ENCODE measurements at places on chromosomes 2 and 18.

- DNase-seq, result no peak
These were observed 18.1 kb upstream of the FZD5 start for GRCh38 chr2:207787800-207788199.

DNA sequence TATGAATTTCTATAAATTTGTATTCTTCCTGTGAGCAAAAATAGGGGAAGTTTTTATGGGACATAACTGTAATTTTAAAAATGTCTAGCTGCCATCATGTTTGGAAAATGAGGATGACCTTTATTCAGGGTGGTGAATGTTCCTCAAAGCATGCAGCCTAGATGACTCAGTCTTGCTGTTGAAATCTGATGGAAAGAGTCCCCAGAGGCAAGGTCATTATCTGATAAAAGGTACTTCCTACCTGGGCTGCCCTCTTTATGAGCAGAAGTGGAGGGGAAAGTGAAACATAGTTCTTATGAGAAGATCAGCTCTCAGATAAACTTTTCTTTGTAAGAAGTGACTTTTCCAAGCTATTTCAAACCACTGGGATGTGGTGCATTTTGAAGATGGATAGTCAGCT lies 1144.7 kb upstream of the PIK3C3 start:
- DNase-seq, result no peak

DNA sequence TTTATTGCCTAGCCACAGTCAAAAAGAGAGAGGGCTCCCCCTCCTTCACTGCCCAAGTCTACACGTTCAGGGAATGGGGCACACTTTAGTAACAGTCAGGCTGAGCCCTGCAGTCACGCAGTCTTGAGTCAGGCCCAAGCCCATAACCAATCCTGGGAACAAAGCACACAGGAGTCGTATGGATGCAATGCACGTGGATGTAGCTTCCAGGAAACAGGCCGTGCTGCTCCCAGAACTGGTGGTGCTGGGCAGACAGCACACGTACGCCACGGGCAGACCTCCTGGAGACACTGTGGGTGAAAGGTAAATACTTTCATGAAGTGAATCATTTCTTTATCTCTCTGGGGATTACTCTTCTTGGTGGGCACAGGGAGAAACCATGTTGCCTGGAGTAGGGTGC lies 30.0 kb upstream of the MBP start:
- no peak for DNase-seq

DNA sequence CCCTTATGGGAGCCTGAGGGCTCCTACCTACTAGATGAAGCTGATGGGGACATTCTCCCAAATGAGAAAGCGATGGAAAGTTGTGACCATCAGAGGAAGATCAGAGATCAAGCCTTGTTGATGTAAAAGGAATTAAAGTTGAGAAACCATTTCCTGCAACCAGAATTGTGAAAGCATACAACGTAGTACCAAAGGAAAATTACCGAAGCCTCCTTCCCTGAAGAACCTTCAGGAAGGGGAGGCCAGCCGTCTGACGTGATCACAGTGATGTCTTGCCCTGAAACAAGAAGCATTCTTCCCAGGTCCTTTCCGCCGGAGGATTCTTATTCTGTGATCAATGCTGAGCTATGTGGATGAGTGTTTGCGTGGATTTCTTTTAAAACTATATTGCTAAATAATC lies 211.6 kb upstream of the TNP1 start:
- DNase-seq, result no peak

GRCh38 chr2:111037128-111037527 lies 83.6 kb upstream of the BCL2L11 start:
- no peak for DNase-seq

DNA sequence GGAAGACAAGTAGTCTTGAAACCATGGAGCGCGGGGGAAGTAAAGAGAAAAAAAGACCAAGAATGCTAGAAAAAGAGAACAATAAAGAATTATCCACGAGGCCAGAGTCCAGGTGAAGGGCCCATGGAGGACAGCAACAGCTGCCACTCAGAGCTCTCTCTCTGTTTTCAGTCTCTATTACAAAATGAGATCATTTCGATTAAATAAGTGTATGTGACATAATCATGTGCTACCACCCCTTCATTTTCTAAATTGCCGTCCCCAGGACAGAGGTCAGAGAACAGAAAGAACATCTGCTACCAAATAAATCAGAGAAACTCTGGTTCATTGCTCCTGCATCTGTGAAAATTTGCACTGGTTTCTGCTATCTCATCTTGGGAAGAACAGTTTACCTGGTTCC lies 838.7 kb downstream of the RNF144A start:
- DNase-seq, result no peak

DNA sequence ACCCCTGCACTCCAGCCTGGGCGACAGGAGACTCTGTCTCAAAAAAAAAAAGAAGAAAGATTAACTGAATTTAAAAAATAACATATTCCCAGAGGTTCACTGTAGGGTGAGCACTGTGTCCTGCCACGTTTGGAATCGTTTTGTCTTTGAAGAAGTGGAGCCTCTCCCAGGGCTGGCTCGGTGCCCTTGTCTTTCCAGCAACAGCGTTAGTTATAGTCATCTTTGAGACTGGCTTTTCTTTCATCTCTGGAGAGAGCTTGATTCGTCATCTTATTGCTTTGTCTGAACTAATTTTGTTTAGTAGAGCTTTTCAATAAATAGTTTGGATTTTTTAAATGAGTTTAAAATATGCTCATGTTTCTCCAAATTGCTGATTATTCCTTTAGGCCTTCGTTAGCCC lies 50.5 kb downstream of the IMPA2 start:
- no peak for DNase-seq

GRCh38 chr2:192208848-192209247 lies 14.1 kb upstream of the TMEFF2 start:
- DNase-seq, result no peak

DNA sequence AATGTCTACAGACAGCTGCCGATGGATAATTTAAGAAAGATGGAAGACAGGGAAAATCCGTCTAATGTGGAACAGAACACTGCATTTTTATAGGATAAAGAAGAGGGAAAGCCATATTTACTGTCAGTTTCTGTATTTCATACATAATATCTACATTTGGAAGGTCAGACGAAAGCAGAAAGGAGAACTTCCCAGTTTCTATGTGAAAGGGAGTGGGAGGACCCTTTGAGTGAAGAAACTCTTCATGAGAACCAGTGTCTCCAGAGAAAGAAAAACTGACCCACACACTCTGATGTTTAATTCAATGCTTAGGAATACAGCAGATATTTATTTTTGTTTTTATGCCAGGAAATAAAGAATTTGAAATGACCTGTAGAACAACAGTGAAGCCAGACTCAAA lies 127.2 kb downstream of the CALCRL start:
- DNase-seq, result no peak

Measured in GM12892 (cell line).